CD4-positive, alpha-beta T cell (primary cell): ENCODE measurements at places on chromosomes 7 and 10.

- H3K27me3 ChIP-seq: peaks cover 9% of the 10 kb centered on the region
- no peaks in the 10 kb centered on the region for H3K36me3 ChIP-seq
- DNase-seq: no peak
- no peak overlapping the region for H3K27ac ChIP-seq
- H3K4me1 ChIP-seq: peaks cover 2% of the 10 kb centered on the region
Observed at GRCh38 chr10:121609426-121610380, 11.5 kb upstream of the FGFR2 start.

- H3K27me3 ChIP-seq: no peaks in the 10 kb centered on the region
- no peaks in the 10 kb centered on the region for H3K4me1 ChIP-seq
- no peak overlapping the region for H3K27ac ChIP-seq
- DNase-seq: no peak
- H3K4me3 ChIP-seq: no peak overlapping the region
Observed at GRCh38 chr10:128868481-128868880, 598.6 kb upstream of the MGMT start.

DNA sequence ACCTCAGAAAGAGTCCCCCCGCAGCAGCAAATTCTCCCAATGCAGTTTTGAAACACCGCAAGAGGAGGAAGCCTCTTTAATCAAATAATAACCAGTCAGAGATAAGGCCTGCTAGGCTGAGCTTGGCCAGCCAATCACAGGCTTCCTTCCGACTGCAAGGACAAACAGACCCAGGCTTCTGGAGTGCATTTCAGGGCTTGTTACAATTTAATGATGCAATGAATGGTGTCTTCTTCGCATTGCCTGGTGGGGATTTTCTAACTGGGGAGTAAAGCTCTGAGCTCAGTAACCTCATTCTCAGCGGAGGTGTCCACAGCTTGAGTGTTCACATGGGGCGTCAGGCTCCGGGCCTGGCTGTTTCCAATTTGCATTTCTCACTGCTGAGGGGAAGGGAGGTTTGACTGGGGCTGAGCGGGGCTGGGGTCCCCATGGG lies 31.8 kb upstream of the GPAM start:
- no peaks in the 10 kb centered on the region for H3K27me3 ChIP-seq
- no peaks in the 10 kb centered on the region for H3K4me1 ChIP-seq
- DNase-seq: no peak
- H3K36me3 ChIP-seq: no peaks in the 10 kb centered on the region
- H3K27ac ChIP-seq: no peak overlapping the region

DNA sequence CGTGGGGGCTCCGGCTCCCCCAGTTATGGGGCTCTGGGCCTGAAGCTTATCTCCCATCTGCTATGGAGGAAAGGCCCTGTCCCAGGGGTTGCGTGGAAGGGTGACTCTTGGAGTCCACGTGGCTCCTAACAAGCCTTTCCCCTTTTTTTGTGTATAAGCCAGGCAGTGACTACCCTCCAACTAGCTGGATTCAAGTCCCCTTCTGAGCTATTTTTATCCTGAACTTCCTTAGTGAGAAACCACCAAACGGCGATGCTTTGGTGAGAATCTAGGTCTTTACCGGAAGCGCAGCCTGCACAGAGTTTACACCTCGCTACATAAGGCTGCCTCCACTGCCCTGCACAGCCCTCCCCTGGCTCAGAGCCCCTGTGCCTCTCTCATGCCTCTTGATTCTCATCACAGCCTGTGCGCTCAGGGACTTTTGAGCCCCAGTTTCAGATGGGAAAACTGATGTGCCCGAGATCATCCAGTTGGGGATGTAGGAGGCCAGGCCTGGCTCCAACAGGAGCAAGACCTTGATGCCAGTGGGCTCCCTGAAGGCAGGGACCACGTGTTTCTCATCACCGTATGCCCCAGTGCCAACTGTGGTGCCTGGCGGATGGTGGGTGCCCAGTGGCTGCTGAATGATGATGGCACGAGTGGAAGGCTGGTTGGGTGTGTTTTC lies 102.3 kb upstream of the PPIF start:
- H3K36me3 ChIP-seq: no peaks in the 10 kb centered on the region
- H3K4me3 ChIP-seq: peak overlapping the region; percentile 53
- peaks cover 76% of the 10 kb centered on the region for H3K4me1 ChIP-seq
- DNase-seq: no peak
- peak overlapping the region; percentile 52 for H3K27ac ChIP-seq
- H3K27me3 ChIP-seq: no peaks in the 10 kb centered on the region

- no peak overlapping the region for H3K27ac ChIP-seq
- H3K36me3 ChIP-seq: no peaks in the 10 kb centered on the region
- H3K27me3 ChIP-seq: peaks cover 2% of the 10 kb centered on the region
- H3K4me3 ChIP-seq: no peak overlapping the region
- no peak for DNase-seq
Observed at GRCh38 chr7:106201164-106201563, 83.6 kb downstream of the NAMPT start.

GRCh38 chr7:106405697-106406141 lies 120.9 kb upstream of the NAMPT start:
- H3K27ac ChIP-seq: no peak overlapping the region
- H3K36me3 ChIP-seq: no peaks in the 10 kb centered on the region
- H3K27me3 ChIP-seq: no peaks in the 10 kb centered on the region
- DNase-seq: no peak

DNA sequence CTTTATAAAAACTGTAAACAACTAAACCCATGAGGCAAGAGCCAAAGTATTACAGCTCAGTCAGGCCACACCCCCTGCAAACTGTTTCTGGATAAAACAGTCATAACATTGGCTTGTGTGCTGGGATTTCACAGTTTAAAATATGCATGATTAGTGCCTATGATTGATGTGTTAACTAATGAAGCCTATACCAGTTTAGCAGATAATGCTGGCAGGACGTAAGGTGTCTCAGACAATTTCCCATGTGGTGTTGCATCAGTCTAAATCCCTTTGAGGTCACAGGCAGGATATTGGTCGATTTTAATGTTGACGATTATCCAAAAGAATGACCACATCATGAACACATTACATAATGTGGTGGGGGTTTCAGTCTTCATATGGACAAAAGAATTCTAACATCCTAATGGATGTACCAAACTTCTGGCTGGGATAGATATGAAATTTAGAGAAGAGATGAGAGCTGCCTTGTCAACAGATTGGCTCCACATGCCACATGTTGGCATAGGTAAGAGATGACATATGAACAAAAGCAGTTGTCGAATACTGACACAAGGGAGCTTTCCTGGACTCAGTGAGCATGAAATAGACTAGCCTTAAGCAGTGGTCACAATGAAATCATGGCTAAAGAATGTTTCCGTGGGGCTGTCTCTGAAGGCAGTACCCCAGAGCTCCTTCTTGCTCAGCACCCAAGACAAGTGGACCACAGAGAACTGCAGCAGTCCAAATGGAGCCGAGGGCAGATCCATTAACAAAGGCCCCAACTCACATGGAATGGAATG lies 445.6 kb downstream of the GFRA1 start:
- H3K4me3 ChIP-seq: no peak overlapping the region
- no peak overlapping the region for H3K27ac ChIP-seq
- no peaks in the 10 kb centered on the region for H3K4me1 ChIP-seq
- no peaks in the 10 kb centered on the region for H3K27me3 ChIP-seq
- no peak for DNase-seq

DNA sequence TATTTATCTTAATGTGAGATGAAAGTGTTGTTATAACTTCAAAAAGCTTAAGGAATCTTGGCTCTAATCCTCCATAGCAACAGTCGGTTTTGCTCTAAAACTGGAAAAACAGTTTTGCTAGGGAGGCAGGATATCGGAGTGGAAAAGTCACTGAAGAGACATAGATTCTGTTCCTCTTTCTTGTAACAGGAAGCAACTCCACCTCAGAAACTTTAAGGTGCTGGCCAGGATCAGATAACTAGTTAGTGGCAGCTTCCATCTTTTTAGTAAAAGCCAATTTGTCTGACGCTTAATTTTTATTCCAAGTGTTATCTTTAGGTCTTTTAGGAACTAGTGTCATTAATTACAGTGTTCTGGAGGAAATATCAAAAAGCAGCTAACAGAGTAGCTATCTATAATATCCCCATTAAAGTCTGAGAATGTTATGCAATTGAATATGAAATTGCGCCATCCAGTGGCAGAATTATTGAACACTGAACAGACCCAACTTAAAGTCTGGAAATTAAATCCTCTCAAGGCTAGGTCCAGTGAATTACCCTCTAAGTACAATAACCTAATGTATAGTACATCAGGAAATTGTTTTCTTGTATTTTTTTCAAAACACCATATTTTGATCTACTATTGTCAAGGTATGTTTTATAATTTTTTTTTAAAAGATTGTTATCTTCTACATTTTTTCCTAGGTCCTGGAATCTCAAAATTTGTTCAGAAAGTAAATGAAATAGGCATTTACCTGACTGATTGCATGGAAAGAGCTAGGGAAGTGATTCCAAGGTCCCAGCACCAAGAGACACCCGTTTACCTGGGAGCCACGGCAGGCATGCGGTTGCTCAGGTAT lies 65.9 kb upstream of the CC2D2B start:
- H3K4me1 ChIP-seq: no peaks in the 10 kb centered on the region
- H3K36me3 ChIP-seq: no peaks in the 10 kb centered on the region
- H3K27ac ChIP-seq: no peak overlapping the region

- H3K27me3 ChIP-seq: peaks cover 4% of the 10 kb centered on the region
- no peaks in the 10 kb centered on the region for H3K4me1 ChIP-seq
- no peak for DNase-seq
- no peaks in the 10 kb centered on the region for H3K36me3 ChIP-seq
Observed at GRCh38 chr10:78065611-78066010, 31.9 kb downstream of the RPS24 start.

DNA sequence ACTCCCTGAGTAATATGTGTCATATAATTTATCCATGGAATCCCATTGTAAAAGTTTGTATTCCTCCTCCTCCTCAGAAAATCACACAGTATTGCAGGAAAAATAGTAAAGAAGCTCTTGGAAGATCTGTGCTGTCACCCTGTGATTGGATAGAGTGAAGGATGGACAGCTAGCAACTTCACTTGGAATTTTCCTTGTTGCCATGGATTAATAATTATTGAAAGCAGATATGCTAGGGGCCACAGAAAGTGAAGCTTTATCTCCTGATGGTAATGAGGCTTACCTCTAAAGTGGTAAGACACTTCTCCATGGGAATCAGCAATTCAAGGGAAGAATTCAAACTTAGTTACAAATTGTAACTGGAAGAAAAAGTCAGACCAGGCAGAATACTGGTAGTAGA lies 48.8 kb downstream of the PHYHIPL start:
- no peak for DNase-seq
- no peak overlapping the region for H3K4me3 ChIP-seq
- no peaks in the 10 kb centered on the region for H3K27me3 ChIP-seq
- no peak overlapping the region for H3K27ac ChIP-seq

GRCh38 chr10:129694691-129695243 lies 227.7 kb downstream of the MGMT start:
- H3K27ac ChIP-seq: no peak overlapping the region
- DNase-seq: no peak
- no peak overlapping the region for H3K4me3 ChIP-seq
- no peaks in the 10 kb centered on the region for H3K4me1 ChIP-seq
- no peaks in the 10 kb centered on the region for H3K36me3 ChIP-seq

GRCh38 chr7:141200191-141201108 lies 126.6 kb downstream of the TMEM178B start:
- no peaks in the 10 kb centered on the region for H3K4me1 ChIP-seq
- H3K36me3 ChIP-seq: no peaks in the 10 kb centered on the region
- no peak overlapping the region for H3K4me3 ChIP-seq
- H3K27me3 ChIP-seq: peaks cover 7% of the 10 kb centered on the region

DNA sequence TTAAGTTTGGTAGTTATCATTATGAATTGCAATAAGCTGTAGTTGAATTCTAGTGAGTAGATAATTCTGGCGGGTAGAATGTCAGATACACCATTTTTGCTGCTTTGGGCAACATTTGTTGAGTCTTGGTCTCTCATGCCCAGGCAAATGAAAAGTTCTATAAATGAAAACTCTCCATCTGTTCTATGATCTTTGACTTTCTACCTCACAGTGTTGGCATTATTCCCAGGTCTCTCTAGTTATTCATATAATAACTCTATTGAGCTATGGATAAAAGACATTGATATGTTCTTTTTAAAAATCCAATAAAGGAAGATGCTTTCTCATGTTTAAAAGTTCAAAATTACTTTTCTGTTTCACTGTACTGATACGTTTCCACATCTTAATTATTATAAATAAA lies 415.3 kb upstream of the SEMA3D start:
- H3K4me1 ChIP-seq: no peaks in the 10 kb centered on the region
- H3K27me3 ChIP-seq: no peaks in the 10 kb centered on the region
- H3K27ac ChIP-seq: no peak overlapping the region
- DNase-seq: no peak

GRCh38 chr10:25465582-25466372 lies 291.0 kb downstream of the GPR158 start:
- no peak overlapping the region for H3K4me3 ChIP-seq
- no peaks in the 10 kb centered on the region for H3K4me1 ChIP-seq
- H3K27ac ChIP-seq: no peak overlapping the region
- no peak for DNase-seq
- no peaks in the 10 kb centered on the region for H3K27me3 ChIP-seq

- no peaks in the 10 kb centered on the region for H3K36me3 ChIP-seq
- no peaks in the 10 kb centered on the region for H3K4me1 ChIP-seq
- no peaks in the 10 kb centered on the region for H3K27me3 ChIP-seq
- no peak overlapping the region for H3K4me3 ChIP-seq
- no peak overlapping the region for H3K27ac ChIP-seq
- DNase-seq: no peak
Observed at GRCh38 chr7:18425838-18426445, 69.6 kb upstream of the HDAC9 start.

DNA sequence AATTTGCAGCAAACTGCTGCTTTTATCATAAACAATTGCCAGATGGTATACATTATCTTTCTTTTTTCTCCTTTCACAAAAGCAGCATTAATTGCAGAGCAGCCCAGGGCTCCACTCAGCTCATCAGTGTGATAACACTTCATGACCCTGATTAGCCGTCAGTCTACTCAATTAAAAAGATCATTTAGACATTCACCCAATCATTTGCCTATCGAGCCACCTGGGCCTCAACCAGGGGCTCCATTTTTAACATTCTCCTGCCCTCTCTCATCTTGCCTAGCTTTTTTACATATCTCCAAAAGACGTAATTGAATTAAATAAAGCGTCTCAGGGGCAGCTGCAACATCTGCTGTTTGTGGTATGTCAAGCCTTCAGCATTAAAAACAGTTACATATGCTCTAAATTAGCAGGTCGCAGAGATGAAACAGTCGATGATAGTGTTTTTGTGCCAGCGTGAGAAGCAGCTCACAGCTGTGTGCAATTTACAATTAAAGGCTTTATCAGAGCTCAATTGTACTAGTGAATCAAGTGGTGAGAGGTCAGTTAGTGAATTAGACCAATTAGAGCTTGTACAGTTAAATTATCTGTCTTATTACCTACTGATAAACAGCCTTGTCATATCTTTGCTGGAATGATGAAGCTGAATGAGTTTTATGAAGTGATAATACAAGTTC lies 522.5 kb downstream of the ETV1 start:
- H3K4me3 ChIP-seq: no peak overlapping the region
- H3K4me1 ChIP-seq: no peaks in the 10 kb centered on the region
- H3K27me3 ChIP-seq: no peaks in the 10 kb centered on the region
- H3K27ac ChIP-seq: no peak overlapping the region
- H3K36me3 ChIP-seq: no peaks in the 10 kb centered on the region
